ENCODE measurements at places on chromosomes 3 and 15.

- DNase-seq, result no peak
Measured at GRCh38 chr3:52228751-52229291, 3.4 kb upstream of the TLR9 start.

- no peak for DNase-seq
Measured at GRCh38 chr15:52103217-52104207, 9.1 kb downstream of the BCL2L10 start.

DNA sequence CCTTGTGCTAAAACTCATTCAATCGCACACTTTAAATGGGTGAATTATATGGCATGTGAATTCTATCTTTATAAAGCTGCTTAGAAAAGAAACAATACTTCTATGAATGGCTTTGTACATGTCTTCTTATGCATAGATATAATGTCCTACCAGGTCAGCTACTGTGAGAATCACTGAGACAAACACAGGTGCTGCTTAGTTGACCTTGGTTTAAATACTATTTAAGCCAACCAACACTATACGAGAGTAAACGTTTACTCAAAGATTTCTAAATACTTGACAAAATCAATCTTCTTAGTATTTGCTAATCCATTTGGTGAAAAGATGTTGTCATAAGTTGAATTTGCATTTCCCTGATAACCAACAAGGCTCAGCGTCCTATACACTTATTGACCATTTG, 260.3 kb downstream of the ADAMTS17 start:
- no peak for DNase-seq

DNA sequence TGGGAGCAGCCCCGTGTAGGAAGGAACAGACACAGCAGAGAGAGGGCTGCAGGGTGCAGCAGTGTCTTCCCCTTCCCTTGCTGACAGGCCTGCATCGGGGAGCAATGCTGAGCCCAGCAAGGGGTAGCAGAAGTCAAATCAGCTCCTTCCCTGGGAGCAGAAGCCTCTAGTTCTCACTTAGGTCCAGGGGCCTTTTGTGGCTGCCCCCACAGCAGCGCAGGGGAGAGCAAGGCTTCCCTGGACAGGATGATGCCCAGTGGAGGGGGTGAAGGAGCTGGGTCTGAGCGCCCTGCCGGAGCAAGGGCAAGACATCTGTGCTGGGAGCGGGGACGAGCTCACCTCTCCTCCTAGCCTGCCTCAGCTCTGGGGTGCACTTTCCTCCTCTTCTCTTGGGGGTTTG, 827 bp downstream of the PLCB2 start:
- no peak for DNase-seq

DNA sequence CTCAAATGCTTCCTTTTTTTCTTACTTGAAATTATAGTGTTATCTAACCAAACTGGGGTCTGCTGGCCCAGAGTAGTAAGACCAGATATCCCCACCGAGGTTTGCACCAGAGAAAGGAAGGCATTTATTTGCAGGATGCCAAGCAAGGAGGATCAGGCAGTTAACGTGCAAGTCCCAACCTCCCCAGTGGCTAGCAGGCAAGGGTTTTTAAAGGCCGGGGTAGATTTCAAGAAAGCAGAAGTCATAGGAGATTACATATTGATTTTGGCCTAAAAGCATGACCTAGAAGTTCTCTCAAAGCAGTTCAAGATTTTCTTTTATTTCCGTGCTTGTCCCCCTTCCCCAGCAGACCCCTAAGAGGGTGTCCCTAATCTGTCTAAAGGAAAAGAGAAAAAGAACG, 32.8 kb upstream of the STRIT1 start:
- no peak for DNase-seq

Measured in activated naive CD8-positive, alpha-beta T cell treated with anti-CD3 and anti-CD28 coated beads, Interleukin-2, amount 50 U/mL, for 16 hours (primary cell).